ENCODE measurements at places on chromosomes 11 and 22.

DNA sequence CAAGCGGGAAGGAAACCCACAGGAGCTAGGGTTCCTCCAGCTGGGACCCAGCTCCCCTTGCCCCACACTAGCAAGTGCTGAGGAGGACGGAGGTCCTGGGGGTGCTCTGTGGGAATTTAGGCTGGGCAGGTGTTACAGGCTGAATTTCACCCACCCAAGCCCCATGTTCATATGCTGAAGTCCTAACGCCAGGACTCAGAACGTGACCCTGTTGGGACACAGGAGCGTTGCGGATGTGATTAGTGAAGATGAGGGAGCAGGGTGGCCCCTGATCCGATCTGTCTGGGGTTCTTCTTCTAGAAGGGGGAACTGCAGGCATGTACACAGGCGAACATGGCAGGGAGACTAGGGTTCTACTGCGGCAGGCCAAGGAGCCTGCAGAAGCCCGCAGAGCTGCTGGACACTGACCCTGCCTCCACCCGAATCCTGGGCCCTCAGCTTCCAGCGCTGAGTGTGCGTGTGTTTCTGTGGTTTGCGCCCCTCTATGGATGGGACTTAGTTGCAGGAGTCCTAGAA, 103.4 kb upstream of the FGF3 start:
- DNase-seq: no peak

- DNase-seq: no peak
Measured at GRCh38 chr11:57359896-57360690, 20.9 kb downstream of the PRG3 start.

DNA sequence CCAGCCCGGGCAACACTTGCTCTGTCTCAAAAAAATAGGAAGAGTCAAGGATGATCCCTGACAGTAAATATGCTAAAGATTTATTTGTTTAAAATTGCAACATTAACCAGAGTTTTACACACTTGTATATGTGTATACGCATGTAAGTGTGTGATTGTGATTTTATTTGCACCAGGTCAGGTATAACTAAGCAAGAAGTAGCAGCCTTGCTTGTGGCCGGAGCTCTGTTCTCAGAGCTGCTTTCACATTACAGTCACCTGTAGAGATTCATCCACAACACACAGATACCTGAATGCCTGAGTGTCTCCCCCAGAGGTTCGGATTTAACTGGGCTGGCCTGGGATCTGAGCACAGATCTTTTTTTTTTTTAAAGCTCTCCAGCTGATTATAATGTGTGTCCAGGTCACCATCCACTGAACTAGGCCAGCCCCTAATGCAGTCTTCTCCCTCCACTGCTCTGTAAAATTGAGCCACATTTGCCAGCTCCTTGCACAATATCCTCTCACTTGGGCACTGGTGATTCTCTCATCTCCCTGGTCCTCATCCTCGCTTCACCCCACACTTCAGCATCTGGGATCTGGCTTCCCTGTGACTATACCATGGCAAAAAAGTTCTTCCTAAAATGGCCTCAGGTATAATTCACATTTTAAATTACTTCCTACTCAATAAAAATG, 48.3 kb downstream of the LIF start:
- DNase-seq: no peak

DNA sequence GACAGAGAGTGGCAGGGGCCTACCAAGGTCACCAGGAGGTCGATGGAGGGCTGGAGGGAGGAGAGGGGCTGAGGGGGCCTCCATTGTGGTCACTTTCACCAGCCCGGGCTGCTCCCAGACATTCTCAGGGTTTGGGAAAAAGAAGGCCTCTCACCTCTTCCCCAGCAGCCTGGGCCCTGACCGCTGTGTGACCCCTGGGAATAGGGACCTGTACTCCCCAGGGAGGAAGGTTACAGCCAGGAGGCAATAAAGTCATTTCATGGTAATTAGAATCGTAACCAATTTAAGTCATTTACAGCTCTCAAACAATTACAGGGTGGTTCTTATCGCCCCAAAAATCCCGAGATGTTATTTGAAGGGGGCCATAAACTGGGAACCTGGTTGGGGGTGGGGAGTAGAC, 37.8 kb downstream of the ISX start:
- DNase-seq: no peak

GRCh38 chr11:36743039-36743438, 145.0 kb upstream of the RAG2 start:
- DNase-seq: no peak

DNA sequence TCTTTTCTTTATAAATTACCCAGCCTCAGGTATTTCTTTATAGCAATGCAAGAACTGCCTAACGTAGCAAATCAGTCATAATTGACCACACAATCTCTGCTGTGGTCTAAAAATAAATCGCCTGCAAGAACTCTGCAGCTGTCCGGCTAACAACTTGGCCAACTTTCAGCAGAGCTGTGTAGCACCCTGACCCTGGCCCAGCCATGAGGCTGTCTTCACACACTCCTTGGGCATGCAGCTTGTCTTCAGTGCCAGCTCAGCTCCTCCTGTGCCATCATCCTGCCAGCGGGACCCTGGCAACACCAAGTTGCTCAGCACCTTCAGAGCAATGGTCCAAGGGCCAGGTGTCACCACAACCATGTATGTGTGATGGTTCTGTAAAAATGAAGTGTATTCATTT, 355.6 kb downstream of the OPCML start:
- no peak for DNase-seq

DNA sequence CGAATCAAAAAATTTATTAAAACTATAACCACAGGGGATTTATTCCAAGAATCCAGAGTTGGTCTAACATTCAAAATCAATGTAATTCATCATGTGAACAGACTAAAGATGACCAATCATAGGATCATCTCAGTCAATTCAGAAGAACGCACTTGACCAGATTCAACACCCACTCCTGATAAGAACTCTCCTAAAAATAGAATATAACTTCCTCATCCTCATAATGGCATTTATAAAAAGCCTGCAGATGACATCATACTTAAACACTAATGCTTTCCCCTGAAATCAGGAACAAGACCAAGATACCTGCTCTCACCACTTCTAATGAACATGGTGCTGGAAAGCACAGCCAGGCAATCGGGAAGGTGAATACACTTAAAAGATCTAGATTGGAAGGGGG, 10.5 kb upstream of the MUC2 start:
- DNase-seq: no peak

DNA sequence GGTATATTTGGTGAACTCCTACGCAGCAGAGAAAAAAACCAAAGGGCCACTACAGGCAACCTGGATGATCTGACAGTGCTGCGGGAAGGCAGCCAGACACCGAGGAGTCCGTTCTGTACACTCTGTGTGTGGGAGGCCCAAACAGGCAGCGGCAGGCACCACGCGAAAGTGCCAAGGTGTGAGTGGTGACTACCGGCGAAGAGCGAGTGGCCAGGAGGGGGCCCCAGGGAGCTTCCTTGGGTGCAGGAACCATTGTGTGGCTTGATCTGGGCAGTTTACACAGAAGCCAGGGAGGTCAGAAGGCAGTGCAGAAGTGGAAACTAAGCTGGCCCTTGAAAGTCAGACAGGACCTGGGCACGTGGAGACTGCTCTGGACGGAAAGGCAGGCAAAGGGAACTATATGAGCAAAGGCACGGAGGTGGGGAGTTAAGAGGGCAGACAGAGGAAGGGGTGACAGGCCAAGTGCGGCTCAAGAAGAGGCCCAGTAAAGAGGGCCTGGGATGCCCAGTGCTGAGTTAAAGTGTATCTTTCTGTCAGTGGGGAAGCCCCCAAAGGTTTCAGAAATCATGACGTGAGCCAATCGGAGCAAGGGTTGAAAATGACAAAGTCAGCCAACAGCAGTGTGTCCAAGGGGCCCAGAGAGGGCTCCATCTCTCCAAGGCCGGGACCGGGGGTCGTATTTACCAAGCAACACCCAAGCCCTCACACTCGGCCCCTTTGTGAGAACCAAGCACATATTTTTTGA, 10.6 kb downstream of the TMEM184B start:
- DNase-seq: peak; percentile 21

GRCh38 chr11:58845386-58845785, 882 bp upstream of the GLYATL2 start:
- DNase-seq: no peak

DNA sequence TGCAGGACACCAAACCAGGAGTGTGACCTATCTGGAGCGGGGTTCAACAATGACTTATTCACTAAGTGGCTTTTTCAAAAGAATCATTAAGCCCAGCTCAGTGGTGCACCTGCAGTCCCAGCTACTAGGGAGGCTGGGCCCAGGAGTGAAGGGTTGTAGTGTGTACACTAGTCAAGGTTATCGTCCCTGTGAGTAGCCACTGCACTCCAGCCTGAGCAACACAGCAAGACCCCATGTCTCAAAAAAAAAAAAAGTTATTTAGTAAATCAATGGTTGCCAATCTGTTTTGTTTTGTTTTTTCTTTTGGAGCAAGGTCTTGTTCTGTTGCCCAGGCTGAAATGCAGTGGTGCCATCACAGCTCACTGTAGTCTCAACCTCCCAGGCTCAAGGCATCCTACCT, 7.9 kb downstream of the RHOG start:
- no peak for DNase-seq

GRCh38 chr22:44266796-44267760, 45.7 kb downstream of the SHISAL1 start:
- DNase-seq: no peak

- no peak for DNase-seq
Measured at GRCh38 chr11:19259487-19260345, 19.0 kb upstream of the E2F8 start.

DNA sequence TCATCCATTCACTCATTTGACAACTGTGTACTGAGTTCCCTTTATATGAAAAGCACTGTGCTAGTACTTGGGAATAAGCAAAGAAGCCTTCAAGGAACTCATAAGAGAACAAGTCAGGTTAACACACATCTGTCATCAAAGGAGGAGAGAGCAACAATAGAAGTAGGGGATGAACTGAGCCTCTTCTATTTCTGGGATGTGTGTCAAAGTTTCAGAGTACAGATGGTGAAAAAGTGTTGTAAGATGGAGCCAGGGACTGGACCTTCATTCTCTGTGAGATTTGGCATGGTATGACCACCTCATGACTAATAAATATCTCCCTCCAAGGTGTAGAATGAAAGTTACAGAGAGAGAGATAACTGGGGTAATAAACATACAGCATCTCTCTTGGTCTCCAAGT, 349.8 kb upstream of the PLET1 start:
- DNase-seq: no peak

- DNase-seq: no peak
Measured at GRCh38 chr22:43476341-43476740, 64.5 kb downstream of the MPPED1 start.

DNA sequence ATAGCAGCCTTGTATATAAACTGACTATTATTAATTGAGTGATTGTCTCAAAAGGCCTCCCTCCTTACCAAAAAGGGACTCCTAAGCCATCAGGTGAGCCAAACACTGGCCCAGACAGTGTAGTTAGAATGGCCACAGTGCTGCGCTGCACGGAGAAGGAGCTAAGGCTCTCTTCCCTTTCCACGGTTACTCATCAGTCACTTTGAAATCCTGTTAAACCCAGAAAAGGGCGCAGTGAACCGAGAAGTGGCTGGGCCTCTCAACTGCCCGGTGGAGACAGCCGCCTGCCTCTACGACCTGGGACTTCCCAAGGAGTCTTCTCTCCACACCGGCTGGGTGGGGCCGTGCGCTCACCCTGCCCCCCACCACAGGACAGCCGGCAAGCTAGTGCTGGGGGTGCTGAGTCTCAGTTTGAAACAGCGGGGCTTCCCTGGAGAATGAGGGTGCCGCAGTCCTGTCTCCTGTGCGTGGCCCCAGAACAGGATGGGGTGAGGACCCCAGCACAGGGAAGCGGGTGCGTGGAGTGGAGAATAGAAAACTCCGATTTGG, 1.3 kb downstream of the MYH9 start:
- no peak for DNase-seq

DNA sequence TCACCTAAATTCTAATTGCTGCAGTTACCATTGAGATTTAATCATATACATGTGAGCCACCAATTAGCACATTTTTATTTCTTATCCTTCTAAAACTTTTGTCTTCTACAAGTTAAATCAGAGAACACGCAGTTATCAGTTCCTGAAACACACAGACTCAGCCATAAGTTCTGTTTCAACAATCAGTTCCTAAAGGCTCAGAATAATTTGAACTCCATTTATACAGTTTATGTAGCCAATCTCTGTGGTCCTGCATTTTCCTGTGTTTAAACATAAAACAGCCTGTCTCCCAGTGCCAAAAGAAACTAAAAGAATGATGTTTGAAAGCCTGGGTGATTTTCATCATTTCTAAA, 2.9 kb downstream of the PLAAT3 start:
- no peak for DNase-seq

Data from activated naive CD4-positive, alpha-beta T cell (primary cell).